ENCODE measurements at places on chromosomes 3 and 15.

DNA sequence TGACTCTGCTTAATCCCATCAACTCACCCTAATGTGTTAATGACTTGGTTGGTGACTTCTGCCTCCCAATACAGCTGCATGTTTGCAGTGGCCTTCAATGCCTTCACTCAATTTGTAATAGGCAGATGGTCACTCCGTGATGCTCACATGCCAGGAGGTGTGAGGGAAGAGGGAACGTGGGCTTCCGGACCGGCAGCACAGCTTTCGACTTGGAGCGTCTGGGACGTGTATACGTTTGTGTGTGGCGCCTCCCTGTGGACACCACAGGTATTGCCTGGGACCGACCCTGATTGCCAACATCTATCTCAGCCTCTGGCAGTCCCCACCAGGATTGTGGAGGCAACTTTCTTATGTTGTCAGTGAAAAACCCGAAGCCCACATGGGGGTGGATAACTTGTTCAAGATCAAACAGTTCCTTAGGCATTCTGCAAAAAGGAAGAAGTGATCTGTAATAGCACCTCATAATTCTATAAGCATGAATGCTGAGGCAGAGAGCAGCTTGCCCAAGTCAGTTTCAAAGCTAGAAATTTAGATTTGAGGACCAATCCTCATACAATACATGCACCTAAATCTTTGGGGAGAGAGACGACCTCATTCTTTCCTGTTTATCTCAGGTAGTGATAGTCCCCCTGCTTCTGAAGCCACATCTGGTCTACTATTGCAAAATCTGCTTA lies 16.9 kb downstream of the MRPL46 start:
- peak; percentile 68 for DNase-seq

GRCh38 chr3:158486200-158486599 lies 84.8 kb upstream of the MLF1 start:
- no peak for DNase-seq

GRCh38 chr15:68599560-68600071 lies 20.8 kb downstream of the CORO2B start:
- no peak for DNase-seq

DNA sequence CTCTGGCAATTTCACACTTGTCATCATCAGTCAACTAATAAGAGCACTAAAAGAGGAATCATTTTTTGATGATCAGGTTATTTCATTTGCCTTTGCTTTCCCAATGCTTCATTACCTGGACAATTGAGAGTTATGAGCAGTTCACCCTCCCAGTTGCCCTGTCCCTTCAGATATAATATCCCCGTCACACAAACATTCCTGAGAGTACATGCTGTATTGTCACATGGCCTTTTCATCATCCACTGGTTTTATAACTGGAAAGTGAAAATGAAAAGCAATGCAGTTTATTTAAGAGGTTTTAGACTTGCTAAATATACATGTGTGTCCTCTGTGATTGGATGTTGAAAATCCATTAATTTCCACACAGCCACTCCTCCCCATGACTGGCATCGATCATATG lies 9.0 kb downstream of the RORA start:
- DNase-seq = no peak

- DNase-seq = no peak
Measured at GRCh38 chr3:54736459-54736858, 191.4 kb downstream of the LRTM1 start.

DNA sequence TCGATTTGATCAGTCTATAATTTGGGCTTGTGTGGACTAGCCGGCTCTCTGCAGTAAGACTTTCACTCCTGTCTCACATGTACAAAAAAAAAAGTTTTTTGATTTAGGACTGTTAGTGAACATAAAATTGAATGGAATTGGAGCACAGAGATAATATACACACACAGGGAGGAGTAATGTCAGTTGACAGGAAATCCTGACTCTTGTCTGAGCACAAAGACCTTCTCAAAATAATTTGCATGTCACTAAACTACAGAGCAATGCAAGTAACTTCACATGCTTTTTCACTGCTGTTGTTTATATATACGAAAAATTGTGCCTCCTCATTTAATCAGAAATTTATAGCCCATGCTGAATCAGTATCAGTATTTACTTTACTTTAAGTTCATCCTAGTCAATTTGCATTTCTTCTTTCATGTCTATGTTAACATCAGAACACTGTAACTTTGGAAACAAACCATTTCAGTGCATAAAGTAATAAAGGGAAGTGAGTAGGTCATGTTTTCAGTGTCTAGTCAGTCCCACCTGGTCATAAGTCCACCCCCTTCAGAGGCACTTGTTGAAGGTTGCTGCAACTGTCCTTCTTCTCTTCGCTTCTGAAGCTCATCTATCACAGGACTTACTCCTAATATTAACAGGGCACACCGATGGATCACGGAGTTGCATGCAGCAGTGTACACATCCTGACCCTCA lies 115.8 kb downstream of the FBXL22 start:
- no peak for DNase-seq

GRCh38 chr3:16906682-16907081 lies 21.9 kb downstream of the PLCL2 start:
- no peak for DNase-seq

GRCh38 chr3:126130981-126131745 lies 47.2 kb upstream of the SLC41A3 start:
- DNase-seq = no peak

DNA sequence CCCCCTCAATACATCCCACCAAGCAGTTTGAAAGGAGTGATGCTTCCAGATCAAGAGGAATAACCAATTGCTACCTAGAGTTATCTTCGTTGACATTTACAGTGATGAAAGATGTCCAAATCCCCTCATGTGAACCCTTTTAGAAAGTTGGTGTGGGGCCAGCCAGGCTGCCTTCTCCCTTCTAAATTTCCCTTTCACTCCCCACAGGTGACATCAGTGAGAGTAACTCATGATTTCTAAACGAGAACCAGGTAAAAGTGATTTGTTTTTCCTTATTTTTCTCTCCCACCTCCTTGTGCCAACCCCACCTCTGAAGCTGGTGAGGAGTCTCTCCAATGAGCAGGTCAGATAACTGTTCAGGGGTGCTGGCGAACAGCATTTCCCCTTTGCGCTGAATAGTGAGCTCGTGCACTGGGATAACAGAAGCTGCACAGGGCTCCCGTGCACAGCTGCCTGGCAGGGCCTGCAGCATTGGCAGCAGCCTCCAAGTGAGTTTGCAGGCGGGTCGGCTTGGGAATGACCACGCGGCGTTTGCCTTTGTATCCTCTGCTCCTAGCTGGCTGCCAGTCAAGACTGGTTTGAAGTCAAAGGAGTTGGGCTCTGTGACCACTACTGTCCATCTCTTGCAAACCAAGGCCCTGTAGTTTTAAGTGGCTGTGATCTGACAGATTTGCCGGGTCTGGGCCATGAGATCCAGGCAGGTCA lies 70.2 kb upstream of the CORO2B start:
- no peak for DNase-seq

- no peak for DNase-seq
Measured at GRCh38 chr15:101060576-101061551, 141.7 kb downstream of the LRRK1 start.

DNA sequence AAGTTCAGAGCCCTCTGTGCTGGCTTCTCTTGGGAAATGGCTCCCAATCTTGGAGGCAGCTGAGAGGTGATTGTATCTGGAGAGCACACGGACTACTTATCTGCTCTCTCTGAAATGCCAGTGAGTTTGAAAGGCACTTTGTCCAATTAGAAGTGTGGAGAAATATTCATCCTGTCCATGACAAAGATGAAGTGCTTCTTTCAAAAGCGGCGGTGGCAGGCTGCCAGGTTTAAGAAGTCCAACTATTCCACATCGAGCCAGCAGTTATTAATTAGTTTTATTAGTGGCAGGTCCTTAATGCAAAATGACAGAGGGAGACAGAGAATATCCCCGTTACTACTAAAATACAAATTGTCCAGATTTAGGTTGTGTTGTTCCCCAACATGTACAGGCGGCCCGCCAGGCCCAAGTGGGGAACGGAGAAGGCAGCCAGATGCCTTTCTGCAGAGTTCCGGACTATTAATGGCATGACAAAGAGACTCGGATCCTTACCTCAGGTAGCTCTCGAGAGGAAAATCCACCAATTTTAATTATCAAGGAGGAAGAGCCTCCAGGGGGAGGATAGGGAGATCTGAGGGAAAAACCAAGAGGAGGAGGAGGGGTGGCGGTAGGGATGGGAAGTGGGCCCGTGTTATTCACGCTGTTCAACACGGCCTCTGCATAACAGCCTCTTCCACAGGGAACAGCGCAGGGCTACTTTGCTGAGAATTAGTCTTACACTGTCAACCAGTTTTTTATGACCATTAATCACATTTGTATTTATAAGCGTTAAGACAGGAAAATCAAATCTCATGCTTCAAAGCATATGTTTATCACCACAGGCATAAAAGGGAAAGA lies 42.0 kb downstream of the RORA start:
- DNase-seq = no peak

DNA sequence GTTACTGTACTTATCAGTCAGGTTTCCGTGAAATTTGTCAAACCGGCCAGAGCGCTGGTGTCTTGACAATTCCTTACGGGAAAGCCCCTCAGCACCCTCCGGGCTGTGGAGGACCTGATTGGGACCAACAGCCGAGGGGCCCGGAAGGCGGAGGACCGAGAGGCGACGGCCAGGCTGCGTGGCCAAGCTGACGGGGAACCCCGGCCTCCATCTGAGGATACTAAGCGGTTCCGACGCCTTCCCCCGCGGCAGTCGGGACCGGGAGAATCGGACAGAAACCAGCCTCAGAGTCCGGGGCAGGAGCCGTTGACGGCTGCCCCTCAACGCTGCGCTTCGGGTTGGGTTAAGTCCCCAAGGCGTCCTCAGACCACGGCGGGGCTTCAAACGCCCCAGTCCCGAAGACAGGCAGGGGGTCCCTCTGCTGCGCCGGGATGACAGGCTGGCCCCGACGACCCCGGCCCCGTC lies 499 bp downstream of the ALDH1A2 start:
- no peak for DNase-seq

- peak; percentile 45 for DNase-seq
Measured at GRCh38 chr15:52020221-52021085, 1.4 kb downstream of the MAPK6 start.

- DNase-seq = no peak
Measured at GRCh38 chr15:20356911-20357480, 184.6 kb downstream of the GOLGA6L6 start.

GRCh38 chr15:99604865-99605264 lies 39.1 kb downstream of the MEF2A start:
- peak; percentile 13 for DNase-seq

GRCh38 chr3:122246199-122246598 lies 62.7 kb downstream of the CASR start:
- DNase-seq = no peak

DNA sequence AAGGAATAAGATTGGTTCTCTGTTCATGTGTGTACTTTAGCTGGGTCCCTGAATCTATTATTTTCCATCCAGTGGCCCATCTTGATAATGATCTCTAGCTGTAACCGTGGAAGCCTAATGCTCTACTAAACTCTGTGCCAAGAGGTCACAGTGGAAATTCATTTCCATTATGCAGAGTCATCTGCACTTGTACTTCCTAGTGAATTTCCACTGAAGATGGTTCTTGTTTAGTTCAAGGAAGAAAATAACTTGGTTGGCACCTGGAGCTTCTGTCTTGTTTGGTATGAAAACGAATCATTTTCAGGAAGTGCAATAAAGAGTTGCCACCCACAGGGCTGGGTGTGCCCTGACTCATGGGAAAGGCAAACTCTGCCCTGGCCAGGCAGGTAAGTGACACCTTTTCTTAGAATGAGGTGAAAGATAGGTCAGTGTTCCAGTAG lies 10.3 kb downstream of the LPP start:
- DNase-seq = no peak

DNA sequence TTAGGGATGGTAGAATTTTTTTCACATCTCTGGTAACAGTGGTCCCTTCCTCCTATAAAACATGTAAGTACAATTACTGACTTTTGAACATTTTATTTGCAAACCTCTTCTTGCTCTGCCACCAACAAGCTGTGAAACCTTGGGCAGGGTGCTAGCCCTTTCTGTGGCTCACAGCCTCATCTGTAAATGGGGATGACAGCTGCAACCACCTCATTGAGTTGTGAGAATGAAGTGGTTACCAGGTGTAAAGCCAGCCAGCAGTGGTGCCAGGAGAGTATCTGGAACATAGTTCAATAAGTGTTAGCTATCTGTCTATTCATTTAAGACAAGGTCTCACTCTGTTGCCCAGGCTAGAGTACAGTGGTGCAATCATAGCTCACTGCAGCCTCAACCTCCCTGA lies 278.1 kb downstream of the ERC2 start:
- DNase-seq = no peak

DNA sequence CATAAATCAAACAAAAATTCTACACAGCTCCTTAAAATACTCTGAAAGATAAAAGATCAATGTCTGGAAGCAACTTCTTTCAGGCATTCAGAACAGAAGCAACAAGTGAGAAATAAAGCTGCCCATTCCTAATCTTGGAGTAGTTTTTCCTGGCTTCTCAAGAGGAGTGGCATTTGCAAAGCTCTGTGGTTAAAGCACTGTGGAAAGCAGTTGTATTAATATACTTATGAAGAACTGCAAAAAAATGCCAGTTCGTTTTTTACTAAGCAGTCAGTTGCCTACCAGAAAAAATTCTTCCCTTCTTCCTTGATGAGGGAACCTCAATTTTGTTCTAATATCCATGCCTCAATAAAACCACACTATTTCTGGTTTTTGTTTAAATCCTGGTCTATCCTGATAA lies 197.8 kb downstream of the TNIK start:
- no peak for DNase-seq

GRCh38 chr15:66231394-66232266 lies 21.9 kb downstream of the MEGF11 start:
- peak; percentile 32 for DNase-seq

DNA sequence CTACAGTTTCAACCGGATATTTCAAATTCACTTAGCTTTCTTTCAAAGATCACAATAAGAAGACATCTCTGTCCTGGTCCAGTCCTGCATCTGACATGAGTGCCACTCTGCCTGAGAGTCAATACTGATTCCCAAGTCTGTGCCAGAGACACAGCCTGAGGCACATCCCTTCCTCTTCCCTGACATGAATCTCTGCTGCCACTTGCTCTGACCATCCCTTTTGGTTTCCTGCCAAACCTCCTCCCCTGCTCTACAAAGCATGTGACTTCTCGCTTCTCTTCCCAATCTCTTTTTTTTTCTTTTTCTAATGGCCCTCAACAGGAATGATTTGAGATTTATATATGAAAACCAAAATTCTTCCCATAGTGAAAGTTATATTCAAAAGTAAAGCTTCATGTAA lies 117.9 kb downstream of the MECOM start:
- DNase-seq = no peak

DNA sequence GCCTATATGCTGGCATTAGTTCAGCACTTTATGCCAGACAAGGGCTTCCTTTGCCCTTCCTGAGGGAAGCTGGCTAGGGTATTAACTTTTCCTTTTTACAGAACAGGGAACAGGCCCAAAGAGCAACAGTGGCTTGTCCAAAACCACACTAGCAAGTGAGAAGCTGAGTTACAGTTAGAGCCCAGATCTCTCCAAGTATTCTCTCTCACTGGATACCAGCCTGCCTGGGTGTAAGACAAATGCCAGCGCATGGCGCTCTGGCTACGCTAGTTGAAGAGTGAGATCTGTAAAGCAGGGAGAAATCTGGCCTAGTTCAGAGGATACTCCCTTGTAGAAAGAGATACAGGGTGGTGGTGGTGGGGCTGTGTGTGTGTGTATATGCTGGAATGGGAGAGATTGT lies 38.4 kb downstream of the RAB11A start:
- DNase-seq = no peak
